ENCODE measurements at places on chromosomes 1 and 21.

DNA sequence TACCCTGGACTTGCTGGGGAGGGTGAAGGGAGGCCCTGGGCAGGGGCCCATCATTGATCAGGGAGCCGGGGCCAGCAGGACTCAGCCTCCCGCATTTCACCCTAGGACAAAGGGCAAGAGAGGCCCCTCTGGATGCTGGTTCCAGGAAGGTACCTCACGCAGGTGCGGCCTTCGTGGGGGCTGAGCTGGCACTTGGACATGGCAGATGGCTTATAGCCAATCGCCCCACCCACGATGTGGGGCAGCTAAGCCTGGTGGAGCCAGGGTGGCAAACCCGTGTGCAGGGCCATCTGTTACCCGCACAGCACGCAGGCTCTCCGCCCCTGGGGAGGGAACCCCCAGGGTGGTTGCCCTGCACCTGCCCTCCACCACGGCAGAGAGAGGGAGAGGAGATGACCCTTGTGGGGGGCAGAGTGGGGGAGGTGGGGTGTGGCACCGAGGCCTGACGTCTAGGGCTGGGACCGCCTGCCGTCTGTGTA, 2.5 kb downstream of the TFF3 start:
- DNase-seq = no peak

DNA sequence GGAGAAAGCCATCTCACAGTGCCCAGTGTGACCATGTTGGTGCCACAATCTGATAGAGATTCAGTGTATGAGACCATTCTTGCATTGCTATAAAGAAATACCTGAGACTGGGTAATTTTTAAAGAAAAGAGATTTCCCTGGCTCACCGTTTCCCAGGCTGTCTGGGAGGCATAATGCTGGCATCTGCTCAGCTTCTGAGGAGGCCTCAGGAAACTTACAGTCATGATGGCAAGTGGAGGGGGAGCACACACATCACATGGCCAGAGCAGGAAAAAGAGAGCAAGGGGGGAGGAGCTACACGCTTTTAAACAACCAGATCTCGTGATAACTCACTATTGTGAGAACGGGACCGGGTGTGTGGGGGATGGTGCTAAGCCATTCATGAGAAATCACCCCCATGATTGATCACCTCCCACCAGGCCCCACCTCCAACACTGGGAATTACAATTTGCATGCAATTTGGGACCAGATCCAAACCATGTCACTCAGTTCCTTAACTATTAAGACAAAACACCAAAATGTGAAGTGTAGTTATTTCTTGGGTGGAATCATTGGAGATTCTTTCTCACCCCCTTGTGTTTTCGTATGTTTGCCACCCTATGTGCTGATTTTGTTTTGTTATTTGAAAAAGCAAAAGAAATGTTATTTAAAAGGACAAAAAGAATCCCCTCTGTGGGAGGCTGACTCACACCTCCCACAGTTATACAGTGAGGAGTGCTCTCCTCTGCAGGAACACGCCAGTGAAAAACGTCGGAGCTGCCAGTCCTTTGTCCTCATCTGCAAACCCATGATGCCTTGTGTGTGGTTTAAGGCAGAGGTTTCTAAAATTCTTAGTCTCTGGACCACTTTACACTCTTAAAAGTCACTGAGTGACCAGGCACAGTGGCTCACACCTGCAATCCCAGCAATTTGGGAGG, 46.9 kb upstream of the IFNLR1 start:
- DNase-seq = no peak

DNA sequence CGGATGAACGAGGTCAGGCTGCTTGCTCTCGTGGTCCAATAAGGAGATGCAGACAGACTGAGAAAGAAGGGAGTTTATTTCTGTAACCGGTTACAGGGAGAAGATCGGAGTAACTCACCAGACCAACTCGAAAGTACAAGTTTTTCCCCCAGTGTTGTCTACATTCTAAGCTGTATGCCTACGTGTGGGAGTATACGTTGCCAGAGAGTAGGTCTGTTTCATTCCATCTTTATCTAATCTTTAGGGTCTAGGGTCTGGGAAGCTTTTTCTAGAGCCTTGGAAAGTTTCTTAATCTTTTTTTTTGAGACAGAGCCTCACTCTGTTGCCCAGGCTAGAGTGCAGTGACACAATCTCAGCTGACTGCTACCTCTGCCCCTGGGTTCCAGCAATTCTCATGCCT, 4.7 kb upstream of the PADI1 start:
- no peak for DNase-seq

GRCh38 chr1:154999571-155000410, 2.8 kb upstream of the ZBTB7B start:
- DNase-seq = no peak

- no peak for DNase-seq
Measured at GRCh38 chr1:31230378-31230777, 9.3 kb downstream of the NKAIN1 start.

All from globus pallidus (tissue), 1 donor.